ENCODE measurements at places on chromosomes 6 and 20. TPM values are rescaled to one million over a fixed set of nuclear protein-coding genes. Genes with fewer than 3 reads are reported as not detected.

SGK2 gene
- 0.82 TPM for total RNA-seq

HLA-DMA gene
- total RNA-seq: 33.5 TPM

CLPSL1 gene
- total RNA-seq: not detected

LY6G6C gene
- total RNA-seq: not detected

PTGIS gene
- 0.60 TPM for total RNA-seq

MOXD1 gene
- total RNA-seq: not detected

DSP gene
- total RNA-seq: 0.14 TPM

TNXB gene
- 30.4 TPM for total RNA-seq

BANF2 gene
- not detected for total RNA-seq

CCM2L gene
- not detected for total RNA-seq

TOMM34 gene
- 39.4 TPM for total RNA-seq

MAN1A1 gene
- 18.6 TPM for total RNA-seq

FAM217A gene
- not detected for total RNA-seq

All from activated naive CD4-positive, alpha-beta T cell treated with anti-CD3 and anti-CD28 coated beads, Interleukin-2, amount 50 U/mL, for 72 hours (primary cell).